ENCODE measurements at places on chromosomes 3 and 15.
A peak's percentile ranks its signal among the peaks of the same experiment; 100 is the strongest.

DNA sequence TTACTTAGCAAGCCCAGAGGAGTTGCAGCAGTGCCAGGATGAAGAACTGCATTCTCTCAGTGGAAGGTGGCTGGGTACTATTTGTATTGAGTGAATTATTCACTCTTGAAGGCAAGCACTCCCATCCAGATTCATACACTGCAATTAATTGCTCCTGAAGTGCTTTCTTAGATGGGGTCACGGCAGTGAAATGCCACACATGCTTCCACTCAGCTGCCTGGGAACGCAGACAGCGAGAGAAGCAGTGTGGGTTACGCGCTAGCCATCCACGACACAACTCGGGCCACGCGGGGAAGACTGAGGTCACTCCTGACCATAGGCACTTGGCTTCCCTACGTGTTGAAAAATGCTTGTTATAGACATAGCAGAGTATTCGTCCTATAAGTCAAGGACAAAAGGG lies 30.8 kb upstream of the LMCD1 start:
- no peak for DNase-seq

DNA sequence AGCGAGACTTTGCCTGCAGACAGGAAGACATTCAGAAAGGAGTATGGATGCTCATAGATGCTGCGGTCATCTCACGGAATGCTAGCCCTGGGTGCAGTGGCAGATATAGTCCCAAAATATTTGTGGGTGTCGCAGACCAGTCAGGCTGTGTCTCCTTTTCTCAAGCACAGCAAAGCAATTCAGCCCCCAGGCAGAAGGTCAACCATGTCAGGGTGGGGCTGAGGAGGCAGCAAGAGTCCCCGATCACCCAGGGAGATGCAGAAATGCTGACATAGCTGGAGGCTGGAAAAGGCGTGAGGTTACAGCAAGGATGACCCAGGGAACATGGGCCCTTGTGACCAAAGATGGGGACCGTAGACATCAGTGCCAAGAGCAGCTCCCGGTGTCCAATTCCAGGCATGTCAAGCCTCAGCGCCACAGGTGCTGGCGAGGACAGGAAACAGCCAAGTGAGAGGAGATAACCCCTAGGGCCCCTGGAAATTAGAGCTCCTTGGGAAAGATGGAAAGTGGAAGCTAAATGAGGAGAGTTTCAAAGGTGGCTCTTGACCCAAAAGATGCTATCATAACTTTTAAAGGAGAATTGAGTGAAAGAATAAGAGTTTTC lies 81.2 kb upstream of the ABHD17C start:
- no peak for DNase-seq

DNA sequence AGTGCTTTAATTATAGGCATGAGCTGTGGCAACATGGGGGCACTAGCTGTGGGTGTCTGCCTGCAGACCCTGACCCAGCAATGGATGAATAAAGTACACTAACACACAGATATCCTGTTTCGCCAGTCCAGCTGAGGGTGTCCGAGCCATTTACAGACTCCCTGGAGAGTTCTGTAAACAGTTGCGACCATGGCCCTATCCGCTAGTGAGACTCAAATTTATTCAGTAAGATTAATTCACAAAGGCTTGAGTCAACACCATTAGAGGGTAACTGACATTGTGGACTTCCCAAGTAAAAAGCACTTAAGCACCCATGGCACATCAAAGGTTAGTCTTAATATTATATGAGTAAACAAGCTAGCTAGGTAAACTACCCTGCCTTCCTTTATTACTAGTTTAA lies 161.6 kb downstream of the TBL1XR1 start:
- no peak for DNase-seq

DNA sequence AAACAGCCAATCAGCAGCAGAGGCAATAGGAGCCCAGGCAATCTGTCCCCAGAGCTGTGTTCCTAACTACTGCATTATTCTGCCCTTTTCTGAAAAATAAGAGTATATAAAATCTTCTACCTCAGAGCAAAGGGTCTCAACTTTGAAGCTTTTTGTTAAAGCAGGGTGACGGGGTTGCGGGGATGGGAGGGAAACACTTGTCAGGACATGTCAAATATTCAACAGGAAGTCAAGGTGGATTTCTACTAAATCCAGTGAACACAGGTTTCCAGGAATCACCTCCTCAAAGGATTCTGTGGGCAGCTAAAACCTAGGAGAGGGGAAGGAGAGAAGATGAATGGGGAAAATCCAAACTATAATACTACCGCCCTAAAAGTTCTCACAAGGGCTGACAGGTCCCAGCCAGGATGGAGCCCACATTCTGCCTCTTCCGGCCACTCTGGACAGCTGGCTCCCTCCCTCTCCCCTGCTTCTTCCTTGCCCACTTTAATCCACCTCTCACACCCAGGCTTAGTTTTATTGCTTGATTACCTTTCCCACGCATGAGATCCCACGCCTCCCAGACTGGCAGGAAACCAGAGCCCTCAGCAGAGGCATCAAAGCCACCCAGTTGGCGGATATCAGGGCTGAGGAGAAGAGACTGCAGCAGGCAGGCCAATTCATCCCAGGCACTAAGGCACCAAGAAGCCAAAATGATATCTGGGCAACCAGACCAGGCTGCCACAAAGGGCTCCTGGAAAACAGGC lies 77.2 kb downstream of the OSBPL10 start:
- DNase-seq = no peak

GRCh38 chr3:25120665-25121064 lies 307.4 kb upstream of the RARB start:
- DNase-seq = no peak

- DNase-seq = peak; percentile 80
Observed at GRCh38 chr15:48352474-48353072, 21.3 kb downstream of the DUT start.

- no peak for DNase-seq
Observed at GRCh38 chr3:57234613-57235575, 7.4 kb downstream of the APPL1 start.

DNA sequence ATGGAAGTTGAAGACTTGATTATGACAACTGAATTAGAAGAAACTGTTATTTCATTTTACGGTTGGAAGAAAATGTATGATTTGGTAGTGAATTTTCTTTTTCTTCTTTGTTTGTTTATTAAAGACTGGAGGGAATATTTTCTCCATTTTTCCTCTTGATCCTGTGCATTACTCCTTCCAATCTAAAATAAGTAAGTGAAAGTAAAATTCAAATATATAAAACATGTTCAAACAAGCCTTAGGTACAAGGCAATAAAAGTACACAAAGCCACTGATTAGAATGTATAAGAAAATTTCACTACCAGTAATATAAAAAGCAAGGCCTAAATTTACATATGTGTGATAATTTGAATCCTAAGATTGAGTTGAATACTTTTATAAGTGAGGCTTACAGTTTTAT lies 181.2 kb upstream of the MME start:
- no peak for DNase-seq

DNA sequence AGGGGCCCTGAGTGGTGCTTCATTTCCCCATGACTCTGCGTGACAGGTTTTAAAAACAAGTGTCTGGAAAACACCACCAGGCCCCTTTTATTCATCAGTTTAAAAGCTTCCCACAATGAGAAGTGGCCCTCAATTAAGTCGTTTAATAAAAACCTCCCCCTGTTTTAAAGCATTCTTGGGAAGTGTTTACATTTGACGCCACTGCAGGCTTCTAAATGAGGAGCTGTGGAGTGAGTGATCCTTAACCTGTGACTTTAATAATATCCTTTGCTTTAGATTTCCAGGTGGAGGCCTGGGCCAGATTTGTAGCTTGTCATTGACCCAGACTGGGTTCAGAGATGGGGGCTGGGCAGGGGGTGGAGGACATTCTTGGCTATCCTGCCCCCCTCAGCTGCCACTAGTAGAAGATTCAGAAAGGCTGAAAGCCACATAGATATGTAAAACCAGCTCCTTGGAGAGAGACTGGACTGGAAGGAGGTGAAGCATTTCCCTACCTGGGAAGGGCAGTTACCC lies 11.3 kb downstream of the CGNL1 start:
- DNase-seq = no peak

- no peak for DNase-seq
Observed at GRCh38 chr3:156761713-156762451, 64.3 kb upstream of the LEKR1 start.

GRCh38 chr3:170863816-170864215 lies 6.2 kb downstream of the RPL22L1 start:
- DNase-seq = no peak

All from neural progenitor cell (in vitro differentiated cells).